Sciatic nerve (tissue), 2 donors: ENCODE measurements at places on chromosomes 4 and X. TPM values are rescaled to one million over a fixed set of nuclear protein-coding genes. Genes with fewer than 3 reads are reported as not detected.

Gene FAM241A
- total RNA-seq, result 7.1 TPM

DNA sequence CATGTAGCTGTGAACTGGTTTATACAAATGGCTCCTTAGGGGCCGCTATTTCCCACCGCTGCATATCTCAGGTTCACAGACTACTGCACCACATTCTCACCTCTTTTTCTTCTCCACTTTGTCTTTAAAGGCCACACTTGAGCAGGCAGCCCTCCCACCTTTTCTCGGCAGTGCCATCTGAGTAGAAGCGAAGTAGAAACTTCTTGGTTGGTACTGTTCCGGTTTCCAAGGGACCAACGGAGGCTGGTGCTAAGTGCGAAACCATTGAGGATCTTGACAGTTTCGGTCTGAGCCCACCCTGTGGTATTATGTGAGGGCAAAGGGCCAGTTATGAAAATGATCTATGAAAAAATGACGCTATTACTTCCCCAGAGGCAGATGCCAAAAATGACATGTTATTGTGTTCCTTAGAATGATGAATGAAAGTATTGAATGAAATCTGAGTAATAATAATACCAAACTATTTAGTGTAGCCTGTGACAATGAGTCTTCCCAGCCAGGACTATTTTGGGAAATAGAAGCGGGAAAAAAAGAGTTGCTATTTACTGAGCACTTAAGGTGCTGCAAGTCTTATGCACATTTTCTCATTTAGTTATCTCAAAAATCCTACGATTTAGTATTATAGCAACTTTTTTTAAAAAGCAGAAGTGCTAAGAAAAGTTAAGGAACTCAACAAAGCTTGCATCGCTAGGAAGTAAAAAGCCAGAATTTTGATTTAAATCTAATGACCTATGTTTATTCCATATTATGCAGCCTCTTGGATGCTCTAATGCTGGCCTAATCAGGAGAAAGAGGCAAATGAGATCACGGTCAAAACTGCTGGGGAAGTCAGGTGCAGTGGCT lies 29.6 kb upstream of the CHRNA9 start:
- no peak for DNase-seq

Gene ADH1C
- total RNA-seq, result 75.2 TPM

GRCh38 chr4:2306773-2307410 lies 45.0 kb upstream of the MXD4 start:
- DNase-seq, result no peak

DNA sequence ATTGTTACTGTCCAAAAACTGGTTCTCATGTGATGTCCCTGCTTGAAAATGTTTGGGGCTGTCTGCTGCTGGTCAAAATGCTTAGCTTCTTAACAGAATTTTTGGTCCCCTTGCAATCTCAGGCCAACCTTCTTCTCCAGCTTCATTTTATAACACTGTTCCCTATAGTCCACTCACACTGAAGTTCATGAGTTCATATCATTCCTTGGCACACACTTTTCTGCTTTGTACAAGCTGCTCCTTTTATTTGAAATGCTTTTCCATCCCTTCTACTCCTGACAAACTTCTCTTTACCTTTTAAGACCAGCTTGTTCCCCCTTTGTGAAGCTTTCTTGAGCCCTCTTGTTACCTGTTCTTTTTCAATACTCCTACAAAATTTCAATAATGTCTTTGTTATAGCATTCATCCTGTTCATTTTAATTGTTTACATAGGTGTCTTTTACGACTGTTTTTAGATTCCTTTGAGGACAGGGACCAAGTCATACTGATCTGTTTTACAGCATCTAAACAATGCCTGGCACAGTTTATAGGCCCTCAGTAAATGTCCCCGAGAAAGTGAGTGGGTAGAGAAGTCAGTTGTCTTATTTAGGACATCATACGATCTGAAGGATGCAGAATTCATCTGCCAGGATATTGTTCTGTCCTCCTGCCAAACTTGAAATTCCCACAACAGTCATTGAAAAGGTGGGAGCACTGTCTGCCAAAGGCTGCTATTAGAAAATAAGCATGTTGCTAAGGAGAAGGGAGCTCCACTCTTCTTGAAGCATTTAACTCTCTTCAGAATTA lies 134.4 kb upstream of the BMPR1B start:
- no peak for DNase-seq

Gene DCAF8L2
- not detected for total RNA-seq

DNA sequence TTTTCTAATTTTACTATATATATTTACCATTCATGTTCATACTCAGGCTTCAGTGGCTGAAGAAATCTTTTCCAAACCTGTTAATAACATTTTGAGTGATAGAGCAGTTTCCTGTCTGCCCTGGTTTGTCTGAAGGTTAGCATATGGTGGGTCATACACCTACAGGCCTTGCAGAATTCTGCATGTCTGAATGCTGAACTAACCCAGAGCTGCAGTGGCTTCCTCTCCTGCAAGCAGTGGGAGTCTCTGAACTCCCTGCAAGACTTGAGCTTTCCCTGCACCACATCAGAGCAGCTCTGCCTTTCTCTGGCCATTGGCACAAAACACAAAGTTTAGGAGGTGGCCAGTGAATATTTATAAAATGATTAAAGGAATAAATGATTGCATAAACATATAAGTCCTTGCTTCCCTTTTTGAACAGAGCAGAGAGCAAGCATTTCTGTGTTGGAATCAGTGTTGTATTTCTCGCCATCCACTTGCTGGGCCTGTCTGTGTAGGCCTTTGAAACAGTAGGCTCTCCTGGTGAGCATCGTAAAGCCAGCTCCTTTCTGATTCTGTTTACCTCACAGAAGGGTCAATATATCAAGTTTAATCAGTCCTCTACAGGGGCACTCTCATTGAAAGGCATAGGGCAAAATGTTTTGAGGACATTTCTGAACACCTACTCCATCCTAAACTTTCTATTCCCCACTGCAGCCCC lies 15.0 kb upstream of the UNC5C start:
- DNase-seq, result no peak

DNA sequence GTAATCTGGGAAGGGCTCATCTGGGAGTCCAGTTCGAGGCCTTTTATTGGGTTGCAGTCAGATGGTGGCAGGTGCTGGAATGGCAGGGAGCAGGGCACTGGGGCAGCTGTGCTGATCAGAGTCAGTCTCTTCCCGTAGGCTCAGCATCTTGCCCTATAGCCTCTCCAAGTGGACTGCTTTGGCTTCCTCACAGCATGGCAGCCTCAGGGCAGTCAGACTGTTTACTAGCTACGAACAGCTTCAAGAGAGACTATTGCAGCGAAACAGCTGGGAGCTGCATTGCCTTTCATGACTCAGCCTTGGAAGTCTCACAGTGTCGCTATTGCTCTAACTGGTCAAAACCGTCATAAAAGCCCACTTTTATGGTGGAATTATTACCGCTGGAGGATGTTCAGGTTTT lies 26.8 kb upstream of the DUSP21 start:
- no peak for DNase-seq

- DNase-seq, result no peak
Measured at GRCh38 chr4:16783119-16783518, 115.3 kb downstream of the LDB2 start.

Gene TEX13B
- not detected for total RNA-seq

Gene DOCK11
- 39.5 TPM for total RNA-seq
